ENCODE measurements at places on chromosomes 3 and 15.

GRCh38 chr15:80072285-80072994 is 13.0 kb downstream of the ZFAND6 start:
- peak; percentile 97 for DNase-seq

DNA sequence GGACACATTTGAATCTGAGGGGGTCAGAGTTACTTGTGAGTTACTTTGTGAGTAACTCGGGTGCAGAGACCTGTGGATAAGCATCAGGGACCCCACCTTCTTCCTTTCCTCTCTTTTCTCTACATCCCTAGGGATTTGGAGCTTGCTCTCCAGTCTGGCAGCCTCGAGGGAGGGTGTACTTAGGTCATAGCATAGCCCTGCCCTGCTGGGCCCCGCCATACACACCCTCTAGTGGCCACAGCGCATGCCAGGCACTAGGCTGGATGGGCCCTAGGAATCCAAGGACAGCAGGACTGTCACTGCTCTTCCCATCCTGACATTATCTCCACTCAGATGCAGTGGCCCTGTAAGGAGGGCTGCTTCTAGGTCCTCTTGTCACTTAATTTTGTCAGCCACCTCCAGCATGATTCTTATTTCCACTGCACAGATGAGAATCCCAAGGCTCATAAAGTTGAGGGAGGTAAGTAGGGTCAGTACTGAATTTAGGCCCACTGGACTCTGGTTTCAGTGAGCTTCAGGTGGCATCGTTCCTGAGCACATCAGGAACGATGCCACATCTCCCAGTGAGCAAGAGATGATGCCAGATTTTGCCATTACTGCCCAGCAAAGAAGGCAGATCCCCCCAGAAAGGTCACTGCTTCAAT is 3.6 kb upstream of the SMAD6 start:
- DNase-seq = peak; percentile 87

DNA sequence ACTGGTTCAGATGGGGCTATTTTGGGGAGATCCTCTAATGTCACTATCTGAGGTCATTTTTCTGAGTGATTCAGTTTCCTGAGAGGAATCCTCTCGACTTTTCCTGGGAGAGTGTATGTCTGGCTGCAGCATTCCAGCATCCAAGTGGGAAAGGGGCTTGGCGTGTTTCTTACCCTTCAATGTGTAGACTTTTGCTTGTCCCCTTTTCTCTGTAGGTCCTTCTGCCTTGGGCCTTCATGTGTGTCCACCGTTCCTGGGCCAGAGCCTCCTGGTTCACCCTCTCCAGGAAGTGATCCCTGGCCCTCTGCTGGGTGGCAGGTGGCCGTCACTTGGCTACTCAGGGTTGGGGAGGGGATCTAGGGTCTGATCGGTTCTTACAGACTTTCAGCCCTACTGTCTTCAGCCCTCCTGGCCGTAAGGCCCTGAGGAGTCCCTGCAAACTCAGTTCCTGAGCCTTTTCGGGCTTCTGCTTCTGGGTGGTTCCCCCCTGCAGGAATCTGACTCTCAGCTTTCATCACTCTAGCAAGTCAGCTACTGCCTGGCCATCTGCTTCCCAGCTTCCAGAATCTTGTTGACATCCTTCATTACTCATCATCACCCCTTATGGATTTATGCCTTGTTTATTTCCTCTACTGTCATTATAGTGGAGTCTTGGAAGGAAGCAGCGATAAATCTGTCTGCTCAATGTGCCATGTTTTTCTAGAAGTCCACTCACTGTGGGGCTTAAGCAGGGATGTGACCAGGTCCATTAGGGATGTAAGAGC is 36.5 kb downstream of the GOLGA6L10 start:
- no peak for DNase-seq

DNA sequence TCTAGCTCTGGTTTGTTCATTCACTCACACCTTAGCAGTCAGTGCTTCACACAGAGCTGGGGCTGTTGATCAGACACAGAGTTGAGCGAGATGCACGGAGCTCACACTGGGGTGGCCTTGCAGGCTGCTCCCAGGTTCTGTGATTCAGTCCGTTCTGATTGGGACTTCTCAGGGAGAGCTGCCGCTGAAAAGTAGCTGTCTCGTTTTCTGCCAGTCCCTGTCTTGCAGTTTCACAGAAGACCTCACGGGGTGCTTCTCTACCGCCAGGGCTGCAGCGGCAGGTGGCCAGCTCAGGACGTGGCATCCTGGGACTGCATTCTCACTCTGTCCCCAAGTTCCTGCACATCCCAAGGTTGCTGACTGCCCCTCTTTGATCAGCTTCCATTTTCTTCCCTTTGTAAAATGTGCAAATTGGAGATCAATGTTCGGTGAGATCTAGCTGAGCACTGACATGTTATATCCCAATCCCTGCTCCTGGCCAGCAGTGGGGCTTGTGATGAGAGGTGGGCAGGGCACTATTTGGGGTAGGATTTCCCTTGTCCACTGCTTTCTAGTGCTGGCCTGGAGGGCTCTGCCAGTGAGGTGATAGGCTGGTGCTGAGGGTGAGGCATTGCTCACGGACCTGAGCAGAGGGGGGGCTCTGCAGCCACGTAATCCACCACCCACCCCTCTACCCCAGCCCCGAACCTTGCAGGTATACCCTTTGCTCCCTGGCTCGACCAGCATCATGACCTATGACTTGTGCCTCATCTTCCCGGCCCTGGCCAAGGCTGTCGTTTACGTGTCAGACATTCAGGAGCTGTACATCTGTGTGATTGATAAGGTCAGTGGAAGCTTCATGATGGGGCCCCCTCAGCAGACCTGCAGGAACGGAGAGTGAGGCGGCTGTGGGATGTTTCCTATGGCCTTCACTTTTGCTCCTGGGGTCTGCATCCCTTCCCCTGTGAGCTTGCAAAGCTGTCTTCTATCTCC is 5.3 kb upstream of the TXNRD3 start:
- DNase-seq = no peak

DNA sequence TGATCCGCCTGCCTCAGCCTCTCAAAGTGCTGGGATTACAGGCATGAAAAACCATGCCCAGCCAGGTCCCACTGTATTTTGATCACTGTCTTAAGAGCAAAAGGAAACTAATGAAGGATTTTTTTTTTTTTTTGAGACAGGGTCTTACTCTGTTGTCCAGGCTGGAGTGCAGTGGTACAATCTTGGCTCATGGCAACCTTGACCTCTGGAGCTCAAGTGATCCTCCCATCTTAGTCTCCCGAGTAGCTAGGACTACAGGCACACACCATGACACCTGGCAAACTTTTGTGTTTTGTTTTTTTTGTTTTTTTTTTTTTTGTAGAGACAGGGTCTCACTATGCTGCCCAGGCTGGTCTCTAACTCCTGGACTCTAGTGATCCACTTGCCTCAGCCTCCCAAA is 6.4 kb downstream of the EMC3 start:
- no peak for DNase-seq

GRCh38 chr3:129476586-129476985 is 36.6 kb downstream of the IFT122 start:
- DNase-seq = no peak

- DNase-seq = no peak
Measured at GRCh38 chr3:107236655-107237337, 140.4 kb upstream of the CCDC54 start.

DNA sequence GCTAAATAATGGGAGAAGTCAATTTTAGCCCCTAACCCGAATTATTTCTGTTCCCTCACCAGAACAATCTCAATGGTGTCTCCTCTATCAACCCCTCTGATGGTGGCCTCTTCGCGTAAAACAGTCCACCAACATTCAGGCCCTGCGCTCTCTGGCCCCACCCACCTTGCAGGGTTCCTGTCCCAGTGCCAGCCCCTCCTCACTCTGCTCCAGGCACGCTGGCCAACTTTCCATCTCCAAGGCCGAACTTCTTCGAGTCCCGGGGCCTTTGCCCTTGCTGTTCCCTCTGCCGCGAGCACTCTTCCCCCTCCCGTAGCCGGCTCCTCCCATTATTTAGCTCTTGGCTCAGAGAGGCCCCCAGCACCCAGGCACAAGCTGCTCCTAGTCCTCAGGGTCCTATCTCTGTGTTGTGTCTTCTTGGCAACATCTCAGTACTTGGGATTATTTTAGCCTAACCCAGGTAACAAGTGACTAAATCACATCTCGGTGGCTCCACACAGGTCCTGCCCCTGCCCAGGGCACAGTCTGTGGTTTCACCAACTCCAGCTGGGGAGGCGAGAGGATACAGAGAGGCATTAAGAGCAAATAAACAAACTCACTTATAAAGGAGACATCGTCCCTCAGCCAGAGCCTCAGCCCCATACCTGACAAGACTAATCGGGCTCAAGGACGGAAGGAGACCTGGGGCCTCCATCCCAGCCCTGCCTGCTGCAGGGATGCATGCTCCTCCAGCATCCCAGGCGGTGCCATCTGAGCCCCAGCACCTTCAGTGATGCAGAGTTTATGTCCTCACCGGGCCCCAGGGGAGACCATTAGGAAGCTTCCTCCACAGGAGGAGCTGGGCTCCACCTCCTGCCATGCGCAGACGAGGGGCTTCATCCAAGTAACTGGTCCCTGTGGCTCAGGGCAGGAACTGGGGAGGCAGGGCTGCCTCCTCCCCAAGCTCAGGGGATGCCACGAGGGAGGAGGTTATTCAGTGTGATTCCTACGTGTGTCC is 19.7 kb upstream of the IQSEC1 start:
- no peak for DNase-seq

DNA sequence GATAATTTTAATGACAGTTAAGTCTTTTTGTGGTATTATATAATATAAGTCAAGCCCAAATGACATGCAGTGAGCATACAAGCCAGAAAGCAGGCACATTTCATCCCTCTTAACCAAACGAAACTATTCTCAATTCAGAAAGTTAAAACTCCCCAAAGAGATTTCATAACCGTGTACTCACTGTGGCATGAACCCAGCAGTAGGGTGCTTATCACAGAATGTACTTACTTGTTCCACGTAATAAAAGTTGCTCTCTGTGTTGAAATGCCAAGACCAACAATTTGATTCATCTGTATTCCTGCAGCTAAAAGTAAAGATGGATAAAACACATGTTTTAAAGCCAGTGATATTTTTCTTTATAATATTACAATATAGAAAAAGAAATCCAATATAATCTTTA is 12.1 kb downstream of the GK5 start:
- peak; percentile 59 for DNase-seq

- no peak for DNase-seq
Measured at GRCh38 chr3:61684386-61684785, 123.0 kb downstream of the PTPRG start.

DNA sequence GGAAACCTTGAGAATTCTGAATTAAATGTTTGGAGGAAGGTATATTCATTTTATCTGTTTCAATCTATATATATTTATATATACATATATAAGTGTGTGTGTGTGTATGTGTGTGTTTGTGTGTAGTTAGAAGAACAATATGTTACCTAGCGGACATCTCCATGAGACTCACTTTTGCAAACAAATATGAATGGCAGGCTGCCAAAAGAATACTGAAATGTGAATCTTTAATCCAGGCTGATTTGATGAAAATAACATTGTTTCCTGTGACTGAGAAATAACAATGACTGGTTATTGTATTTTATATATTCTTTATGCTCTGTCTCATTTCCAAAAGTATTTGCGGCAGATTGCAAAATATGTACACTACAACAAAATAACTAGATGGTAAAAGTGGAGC is 255.5 kb upstream of the TGFBR2 start:
- DNase-seq = no peak

GRCh38 chr15:70339571-70340493 is 242.1 kb upstream of the TLE3 start:
- peak; percentile 86 for DNase-seq

DNA sequence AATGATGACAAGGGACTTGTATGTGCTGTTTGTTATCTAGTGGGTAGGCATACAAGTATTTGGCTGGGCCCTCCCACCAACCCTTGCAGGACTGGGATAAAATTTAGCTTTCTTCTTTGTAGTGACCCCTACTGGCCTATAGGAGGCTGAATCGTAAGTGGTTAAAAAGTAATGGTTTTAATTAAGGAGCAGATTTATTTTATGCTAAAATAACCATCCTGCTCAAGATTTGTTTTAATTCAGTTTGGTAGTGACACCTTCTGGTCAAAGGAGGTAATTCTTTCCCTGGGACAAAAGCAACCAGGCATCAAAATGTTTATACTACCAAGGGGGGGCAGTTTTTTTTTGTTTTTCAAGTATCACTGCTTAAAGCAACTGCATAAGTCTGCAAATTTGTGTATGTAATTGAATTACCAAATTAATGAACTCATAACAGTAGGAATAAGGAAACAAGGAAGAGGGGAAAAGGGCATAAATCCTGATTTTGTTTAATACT is 70.7 kb downstream of the TOP2B start:
- DNase-seq = peak; percentile 69

- DNase-seq = peak; percentile 69
Measured at GRCh38 chr15:52020221-52021085, 1.4 kb downstream of the MAPK6 start.

DNA sequence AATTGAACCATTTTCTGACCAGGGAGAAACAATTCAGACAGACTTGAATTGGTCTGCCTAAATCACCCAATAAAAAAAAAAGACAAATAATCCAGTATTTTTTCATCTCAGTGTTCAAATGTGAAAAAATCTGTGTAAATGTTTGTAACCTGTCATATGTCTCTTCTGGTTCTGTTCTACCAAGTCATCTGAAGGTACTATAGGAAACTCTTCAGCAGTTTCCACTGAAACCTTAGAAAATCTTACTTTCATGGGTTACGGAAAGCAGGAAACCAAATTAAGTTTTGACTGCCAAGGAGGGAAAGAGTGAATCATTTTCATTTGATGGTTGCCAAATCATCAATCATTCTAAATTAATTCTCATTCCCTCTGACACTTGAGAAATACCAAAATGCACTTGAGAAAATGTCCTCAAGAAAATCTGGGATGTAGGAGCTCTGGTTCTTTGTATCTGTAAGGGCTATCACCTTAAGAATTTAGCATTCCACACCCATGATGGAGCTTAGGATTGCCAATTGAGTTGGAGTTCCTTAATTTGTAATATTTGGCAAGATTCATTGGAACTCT is 278.2 kb upstream of the KCNH8 start:
- no peak for DNase-seq

GRCh38 chr15:31472636-31473384 is 146.2 kb downstream of the KLF13 start:
- peak; percentile 45 for DNase-seq

GRCh38 chr3:186456731-186457191 is 87.4 kb downstream of the CRYGS start:
- no peak for DNase-seq

DNA sequence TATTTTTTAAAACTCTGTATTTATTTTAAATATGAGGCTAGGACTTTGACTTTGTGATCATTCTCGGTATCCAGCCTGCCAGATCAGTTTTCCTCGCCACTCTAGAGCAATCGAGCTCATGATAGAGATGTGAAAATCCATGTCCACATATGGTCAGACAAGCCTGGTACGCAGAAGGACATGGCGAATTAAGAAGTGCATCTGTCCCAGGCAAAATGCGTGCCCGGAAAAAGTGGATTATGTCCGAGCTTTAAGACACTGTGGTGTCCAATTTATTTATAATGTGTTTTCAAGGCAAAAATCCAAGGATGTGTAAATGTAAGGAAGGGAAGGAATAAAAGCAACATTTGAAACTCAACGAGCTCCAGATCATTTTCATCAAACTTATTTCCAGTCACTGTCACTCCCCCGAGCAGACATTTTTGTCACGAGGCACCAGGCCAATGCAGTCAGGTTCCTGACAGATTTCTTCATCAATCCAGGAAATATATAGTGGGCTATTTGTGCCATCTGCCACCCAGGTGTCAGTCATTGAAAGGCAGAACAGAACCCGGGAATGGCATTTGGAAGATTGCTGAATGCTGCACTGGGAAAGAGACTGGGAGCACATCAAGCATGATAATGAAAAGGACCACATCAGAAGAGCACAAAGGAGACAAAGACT is 825.7 kb downstream of the SQOR start:
- DNase-seq = no peak
